Articular chondrocyte of knee joint (primary cell): ENCODE measurements at places on chromosomes 2 and 18. TPM values are rescaled to one million over a fixed set of nuclear protein-coding genes. Genes with fewer than 3 reads are reported as not detected.

The DCDC2C gene
- total RNA-seq = not detected in 2 replicates

The CRYGD gene
- not detected in 2 replicates for total RNA-seq

The GNAL gene
- total RNA-seq = 7.1 and 9.6 TPM in 2 replicates

The HOXD11 gene
- total RNA-seq = 0.13 and 0.76 TPM in 2 replicates

The MYO3B gene
- under 0.01 and 0.13 TPM in 2 replicates for total RNA-seq

The IGFBP2 gene
- 13.5 and 13.6 TPM in 2 replicates for total RNA-seq

The CACNB4 gene
- 93.8 and 102 TPM in 2 replicates for total RNA-seq

The NTSR2 gene
- not detected in 2 replicates for total RNA-seq

The MATN3 gene
- 2.8 and 4.3 TPM in 2 replicates for total RNA-seq

The ACP1 gene
- 88.5 and 99.3 TPM in 2 replicates for total RNA-seq
